Ascending aorta (tissue), 2 donors: ENCODE measurements at places on chromosomes 5 and 9.

DNA sequence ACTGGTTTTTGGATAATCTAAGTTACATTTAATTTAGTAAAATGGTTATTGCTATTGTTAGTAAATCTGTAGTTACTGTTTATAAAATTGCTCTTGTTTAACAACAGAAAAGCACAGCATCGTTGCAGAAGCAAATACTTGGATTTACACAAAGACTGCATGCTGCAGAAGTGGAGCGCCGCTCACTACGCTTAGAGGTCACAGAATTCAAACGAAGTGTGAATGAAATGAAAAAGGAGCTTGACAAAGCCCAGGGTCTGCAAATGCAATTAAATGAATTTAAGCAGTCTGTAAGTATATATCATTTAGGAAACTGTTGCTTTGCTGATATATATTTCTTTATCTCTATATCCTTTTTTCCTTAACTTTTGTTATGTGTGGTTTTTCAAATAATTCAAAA lies 226.0 kb downstream of the CCDC171 start:
- no peak for DNase-seq

- DNase-seq = no peak
These were observed 35.3 kb upstream of the SPRY4 start for GRCh38 chr5:142360051-142360498.

GRCh38 chr5:115820846-115821245 lies 4.4 kb upstream of the CDO1 start:
- no peak for DNase-seq

DNA sequence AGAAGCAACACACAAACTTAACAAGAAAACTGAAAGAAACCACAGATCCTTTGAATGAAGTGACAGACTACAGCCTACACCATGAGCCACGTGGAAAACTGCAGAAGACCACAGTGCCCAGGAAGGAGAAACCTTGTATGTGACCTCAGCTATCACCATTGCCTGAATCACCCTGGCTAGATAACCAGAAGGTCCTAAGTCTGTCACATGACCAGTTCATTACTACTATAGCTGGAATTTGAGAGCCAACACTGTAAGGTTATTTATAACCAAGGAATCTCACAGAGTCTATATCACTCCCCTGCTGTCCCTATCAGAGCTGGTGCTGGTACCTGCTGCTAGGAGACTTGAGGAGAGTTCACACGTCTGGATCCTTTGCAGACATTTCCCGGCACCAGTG lies 90.3 kb upstream of the FBXL17 start:
- no peak for DNase-seq

DNA sequence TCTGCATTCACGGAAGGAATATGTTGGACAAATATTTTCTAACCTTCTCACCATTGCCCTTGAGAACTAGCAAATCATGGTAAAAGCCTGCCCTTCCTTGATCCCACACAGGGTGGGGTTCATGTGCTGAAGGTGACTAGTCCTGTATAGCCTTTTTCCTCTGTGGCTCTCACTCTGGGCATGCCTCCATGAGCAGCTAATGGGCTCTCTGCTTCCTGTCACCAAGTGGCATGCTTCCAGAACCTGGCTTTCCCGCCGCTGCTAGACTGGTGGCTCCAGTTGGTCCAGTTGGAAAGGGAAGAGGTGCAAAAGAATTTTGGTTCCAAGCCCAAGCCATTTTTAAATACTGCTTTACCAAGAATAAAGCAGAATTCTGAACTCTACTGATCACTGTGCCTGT lies 35.5 kb downstream of the FBXO10 start:
- DNase-seq = no peak
